ENCODE measurements at places on chromosomes 6 and 20.

- no peak for DNase-seq
Observed at GRCh38 chr6:36821581-36822335, 17.5 kb downstream of the CPNE5 start.

DNA sequence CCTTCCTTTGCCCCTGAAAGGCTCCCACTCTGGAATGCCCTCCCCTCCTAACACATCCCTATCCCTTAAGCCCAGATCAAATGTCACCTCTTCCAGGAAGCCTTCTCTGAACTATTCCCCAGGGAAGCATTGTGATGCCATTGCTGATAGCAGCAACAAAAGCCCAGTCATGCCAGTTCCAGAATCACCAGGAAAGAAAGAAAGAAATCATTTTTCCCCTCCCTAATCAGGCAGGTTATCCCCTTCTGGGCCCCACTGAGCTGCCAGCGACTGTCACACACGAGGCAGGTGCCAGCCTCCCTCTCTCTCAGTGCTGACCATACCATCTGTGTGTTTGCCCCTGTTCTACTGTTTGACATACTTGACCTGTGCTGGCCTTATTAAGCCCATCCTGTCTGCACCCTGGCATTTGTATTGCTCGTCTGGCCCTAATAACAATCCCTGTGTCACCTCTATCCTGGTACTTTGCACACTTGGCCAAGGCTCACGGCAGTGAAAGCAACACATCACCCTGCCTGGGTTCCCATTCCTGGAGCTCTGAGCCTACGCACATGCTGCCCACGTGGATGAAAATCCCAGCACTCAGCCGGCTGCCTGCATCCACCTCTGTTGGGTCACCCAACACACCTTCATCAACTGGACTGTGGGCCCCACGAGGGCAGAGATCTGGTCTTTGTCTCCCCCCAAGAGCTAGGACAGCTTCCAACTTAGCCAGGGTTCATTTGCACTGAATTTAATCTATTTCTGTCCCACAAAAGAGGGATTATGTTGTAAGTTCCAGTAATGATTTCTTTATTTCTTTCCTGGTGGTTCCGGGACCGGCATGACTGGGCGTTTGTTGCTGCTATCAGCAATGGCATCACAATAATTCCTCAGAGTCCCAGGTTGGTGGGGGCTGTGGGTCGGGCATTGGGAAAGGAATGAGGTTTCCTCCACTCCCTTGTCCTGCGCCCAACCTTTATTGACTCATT, 5.3 kb upstream of the BPIFB1 start:
- no peak for DNase-seq

DNA sequence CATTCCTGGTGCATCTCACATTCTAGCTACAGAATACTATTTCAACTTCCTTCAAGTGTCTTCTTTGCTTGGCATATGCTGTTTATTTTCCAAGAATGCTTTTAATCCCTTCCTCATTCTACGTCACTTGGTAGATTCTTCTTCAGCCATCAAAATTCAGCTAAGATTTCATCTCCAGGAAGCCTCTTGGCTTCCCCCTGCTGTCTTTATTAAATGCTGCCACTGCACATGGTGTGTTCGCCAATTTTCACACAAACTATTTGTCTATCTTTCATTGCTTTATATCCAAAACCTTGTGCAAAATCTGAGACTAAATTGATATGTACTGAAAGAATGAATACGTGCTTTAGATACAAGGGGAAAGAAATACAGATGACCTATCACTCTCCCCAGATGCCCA, 253.0 kb downstream of the RFPL4B start:
- DNase-seq: no peak

GRCh38 chr6:53506872-53507271, 38.0 kb downstream of the GCLC start:
- no peak for DNase-seq

DNA sequence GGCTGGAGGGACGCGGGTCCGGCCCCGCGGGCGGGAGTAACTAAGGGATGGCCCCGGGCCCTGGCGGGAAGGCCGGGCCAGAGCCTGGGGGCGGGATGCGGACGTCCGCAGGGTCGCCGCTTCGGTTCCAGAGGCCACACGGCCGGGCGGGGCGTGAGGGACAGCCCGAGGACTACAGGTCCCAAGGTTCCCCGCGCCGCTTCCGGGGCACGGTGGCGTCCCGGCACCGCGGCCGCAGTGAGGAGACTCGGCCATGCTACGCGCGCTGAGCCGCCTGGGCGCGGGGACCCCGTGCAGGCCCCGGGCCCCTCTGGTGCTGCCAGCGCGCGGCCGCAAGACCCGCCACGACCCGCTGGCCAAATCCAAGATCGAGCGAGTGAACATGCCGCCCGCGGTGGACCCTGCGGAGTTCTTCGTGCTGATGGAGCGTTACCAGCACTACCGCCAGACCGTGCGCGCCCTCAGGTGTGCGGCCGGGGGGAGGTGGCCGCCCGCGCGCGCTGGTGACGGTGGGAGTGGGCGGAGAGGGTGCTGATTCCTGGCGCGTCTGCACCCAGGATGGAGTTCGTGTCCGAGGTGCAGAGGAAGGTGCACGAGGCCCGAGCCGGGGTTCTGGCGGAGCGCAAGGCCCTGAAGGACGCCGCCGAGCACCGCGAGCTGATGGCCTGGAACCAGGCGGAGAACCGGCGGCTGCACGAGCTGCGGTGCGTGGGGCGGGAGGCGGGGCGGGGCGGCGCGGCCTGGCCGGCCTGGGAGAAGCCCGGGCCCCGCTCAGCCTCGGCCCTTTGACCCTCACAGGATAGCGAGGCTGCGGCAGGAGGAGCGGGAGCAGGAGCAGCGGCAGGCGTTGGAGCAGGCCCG, at the start of gene MRPS26:
MRPS26 (plus strand) TSS at position 237 of the 861 bp plus-strand sequence; CDS start at position 254, 17 bp downstream.
- DNase-seq: peak; percentile 35

GRCh38 chr6:145015739-145016558, 719.4 kb downstream of the EPM2A start:
- peak; percentile 76 for DNase-seq

DNA sequence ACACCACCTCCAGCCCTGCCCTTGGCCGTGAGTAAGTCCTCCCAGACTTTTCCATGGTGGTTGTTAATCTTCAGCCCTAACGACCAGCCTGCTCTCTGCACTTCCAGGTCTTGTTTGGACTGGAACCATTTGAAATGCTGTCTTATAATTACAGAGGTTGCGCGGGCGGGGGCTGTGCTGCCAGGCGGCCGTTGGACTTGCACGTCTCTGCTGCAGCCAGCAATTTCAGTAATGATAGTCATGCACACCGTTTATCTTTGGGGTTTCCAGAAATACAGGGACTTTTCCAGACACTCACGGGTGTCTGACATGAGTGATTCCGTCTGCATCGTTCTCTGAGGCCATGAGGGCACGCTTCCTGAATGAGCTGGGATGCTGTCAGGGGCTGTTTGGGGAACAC, 118.2 kb downstream of the BMP7 start:
- no peak for DNase-seq

DNA sequence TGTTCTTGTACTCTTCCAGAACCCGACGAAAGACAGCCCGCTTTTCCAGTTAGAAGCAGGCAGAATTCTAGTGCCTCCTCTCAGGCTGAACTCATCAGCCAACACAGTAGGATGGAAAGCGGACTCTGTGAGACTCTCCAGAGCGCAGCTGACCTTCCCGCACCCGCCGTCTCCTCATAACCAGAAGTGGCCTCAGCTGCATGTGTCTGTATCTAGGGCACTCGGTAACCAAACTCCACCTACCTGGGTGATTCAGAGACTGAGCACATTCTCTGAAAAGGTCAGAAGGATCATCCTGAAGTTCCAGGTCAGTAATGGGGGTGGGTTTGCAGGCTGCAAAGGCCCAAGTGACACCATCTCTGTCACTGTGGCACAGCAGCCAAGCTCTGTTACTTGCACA, 66.7 kb upstream of the NFATC2 start:
- DNase-seq: no peak

- no peak for DNase-seq
Observed at GRCh38 chr20:56423211-56423610, 11.2 kb downstream of the CASS4 start.

- peak; percentile 71 for DNase-seq
Observed at GRCh38 chr20:62887152-62887859, 25.7 kb upstream of the TCFL5 start.

GRCh38 chr6:130396722-130397121, 30.9 kb downstream of the TMEM200A start:
- DNase-seq: no peak

GRCh38 chr6:150741633-150742200, 123.8 kb upstream of the MTHFD1L start:
- no peak for DNase-seq

DNA sequence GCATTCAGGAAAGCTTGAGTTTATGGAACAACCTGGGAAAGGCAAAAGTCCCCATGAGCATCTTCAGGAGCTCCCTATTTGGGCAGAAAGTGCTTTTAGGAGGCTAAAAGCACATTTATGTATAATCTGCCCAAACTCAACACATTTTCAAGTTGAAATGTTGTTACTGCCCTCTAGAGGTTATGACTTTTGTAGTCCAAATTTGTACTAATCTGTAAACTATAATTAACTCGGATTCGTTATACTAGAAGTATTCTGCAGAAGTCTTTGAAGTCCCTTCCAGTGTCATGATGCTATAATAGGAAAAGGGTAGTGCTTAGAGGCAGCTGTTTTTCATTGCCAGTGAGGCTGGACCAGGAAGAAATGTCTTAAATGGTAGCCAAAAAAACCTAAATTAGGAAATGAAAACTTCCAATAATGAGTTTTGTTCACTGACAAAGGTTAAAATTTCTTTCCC, 44.8 kb upstream of the EMILIN3 start:
- no peak for DNase-seq

GRCh38 chr6:91428296-91428695, 841.4 kb upstream of the MAP3K7 start:
- DNase-seq: no peak

- DNase-seq: peak; percentile 24
Observed at GRCh38 chr6:47083586-47084047, 41.5 kb upstream of the ADGRF1 start.

DNA sequence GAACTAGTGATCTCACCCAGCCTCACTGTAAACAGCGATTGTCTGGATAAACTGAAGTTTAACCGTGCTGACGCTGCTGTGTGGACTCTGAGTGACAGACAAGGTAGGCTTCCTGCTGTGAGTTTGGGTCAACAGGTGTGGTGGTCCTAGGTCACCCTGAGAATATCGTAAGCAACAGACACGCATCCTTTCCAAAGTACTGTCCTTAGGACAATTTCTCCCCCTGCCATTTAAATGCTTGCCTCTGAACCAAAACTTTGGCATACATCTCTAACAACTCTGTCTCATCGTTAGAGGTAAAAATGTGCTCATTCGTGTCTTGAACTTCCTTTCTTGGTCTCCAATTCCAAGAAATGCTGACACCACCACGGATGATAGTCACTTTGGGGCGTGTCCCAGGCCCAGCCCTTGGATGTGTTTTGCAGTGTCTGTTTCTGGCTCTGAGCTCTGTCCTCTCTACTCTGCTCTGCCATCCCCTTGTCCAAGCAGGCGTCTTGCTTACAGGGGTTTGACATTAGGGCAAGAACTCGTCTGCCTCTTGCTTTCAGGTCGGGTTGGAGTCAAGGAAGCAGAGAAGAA, 95.5 kb downstream of the EYA2 start:
- DNase-seq: no peak

- peak; percentile 85 for DNase-seq
Observed at GRCh38 chr6:139369568-139370282, 4.7 kb downstream of the CITED2 start.

- DNase-seq: peak; percentile 87
Observed at GRCh38 chr6:27890445-27891319, 21.5 kb downstream of the OR2B2 start.

- no peak for DNase-seq
Observed at GRCh38 chr6:119243037-119243436, 106.5 kb downstream of the MAN1A1 start.

GRCh38 chr6:104431096-104431495, 428.6 kb downstream of the HACE1 start:
- DNase-seq: no peak

- no peak for DNase-seq
Observed at GRCh38 chr6:33744895-33745546, 1.7 kb downstream of the IP6K3 start.

DNA sequence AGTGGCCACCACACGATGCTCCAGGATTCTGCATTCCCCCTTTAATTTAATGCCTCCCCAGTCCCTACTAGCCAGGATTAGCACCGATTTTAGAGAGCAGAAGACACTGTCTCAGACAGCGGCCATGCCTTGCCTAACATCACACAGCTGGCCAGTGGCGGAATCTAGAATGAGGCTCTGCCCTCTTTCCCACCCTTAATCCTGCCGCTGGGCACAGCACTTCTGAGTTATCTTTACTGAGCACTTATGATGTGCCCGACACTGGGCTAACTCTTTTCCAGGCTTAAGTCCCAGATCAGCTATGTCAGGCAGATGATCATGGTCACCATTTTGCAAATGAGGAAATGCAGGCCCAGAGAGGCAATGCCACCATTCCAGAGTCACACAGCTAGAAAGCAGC, 5.6 kb upstream of the BPIFA2 start:
- no peak for DNase-seq

- no peak for DNase-seq
Observed at GRCh38 chr6:8914700-8915099, 479.4 kb upstream of the SLC35B3 start.

- DNase-seq: no peak
Observed at GRCh38 chr6:24929242-24929641, 6.5 kb downstream of the RIPOR2 start.

DNA sequence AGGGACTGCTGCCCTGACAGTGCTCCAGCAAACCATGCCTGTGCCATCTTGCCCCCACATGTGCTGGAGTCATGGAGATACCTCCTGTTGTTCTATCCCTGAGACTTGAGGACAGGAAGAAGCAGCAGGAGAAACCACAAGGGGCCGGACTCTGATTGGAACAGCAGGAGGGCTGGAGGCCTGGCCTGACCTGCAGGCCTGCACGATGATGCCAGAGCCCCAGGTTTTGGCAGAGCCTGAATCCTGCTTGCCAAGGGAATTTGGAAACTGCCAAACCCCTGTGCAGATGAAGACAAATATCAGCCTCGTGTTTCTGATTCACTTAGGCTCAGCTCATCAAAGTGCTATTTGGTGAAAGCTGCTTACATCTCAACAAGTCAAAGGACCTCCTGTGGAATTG, 177.6 kb downstream of the MAFB start:
- peak; percentile 40 for DNase-seq

GRCh38 chr20:40866056-40866455, 162.6 kb upstream of the TOP1 start:
- DNase-seq: no peak

DNA sequence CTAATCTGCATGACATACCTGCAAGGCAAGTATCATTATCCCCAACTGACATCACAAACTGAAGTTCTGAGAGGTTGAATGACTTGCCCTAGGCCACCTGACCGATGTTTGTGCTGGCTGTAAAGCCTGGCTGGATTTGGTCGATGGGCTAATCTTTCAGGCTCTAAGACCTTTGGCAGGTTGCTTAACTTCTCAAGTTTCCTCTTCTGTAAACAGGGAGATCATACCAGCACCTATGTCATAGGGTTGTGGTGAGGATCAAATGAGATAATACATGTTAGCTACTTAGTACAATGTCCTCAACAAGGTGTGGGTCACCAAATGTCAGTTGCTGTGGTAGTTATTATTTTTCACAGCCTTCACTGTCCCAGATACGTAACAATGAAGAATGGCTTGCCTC, 14.2 kb downstream of the ANKRD66 start:
- no peak for DNase-seq
